Right renal cortex interstitium (tissue), 3 donors: ENCODE measurements at places on chromosomes 11 and 22.

DNA sequence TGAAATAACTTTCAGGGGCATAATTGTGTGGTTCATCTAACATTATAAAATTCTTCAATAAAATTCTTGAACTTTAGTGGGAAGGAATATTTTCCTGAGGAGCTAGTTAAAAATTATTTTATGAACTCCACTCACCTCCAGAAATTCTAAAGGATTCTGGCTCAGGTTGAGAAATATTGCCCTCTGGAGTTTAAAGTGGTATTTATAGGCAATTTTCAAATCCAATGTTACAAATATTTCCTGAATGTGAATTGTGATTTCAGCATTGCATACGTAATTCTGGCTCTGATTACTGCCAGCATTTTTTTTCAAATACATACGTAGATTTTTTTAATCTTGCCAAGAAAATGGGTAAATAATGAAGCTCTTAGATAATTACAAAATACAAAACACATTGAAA is 598.2 kb upstream of the ANO3 start:
- DNase-seq, result no peak

- DNase-seq, result no peak
Measured at GRCh38 chr11:122879785-122880184, 2.8 kb upstream of the JHY start.

DNA sequence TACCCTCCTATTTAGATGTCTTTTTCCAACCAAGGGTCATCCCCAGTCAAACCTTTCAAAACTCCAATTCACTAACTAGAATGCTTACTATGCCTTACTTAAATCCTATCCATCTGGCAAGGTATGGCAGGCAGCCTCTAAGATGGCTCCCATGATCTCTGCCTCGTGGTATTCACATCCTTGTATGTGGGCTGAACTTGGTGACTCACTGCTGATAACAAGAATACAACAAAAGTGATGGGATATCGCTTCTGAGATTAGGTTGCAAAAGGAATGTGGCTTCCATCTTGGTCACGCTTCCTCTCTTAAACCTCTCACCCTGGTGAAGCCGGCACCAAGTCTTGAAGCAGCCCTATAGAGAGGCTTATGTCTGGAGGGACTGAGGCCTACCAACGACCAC is 29.6 kb upstream of the UPB1 start:
- DNase-seq, result no peak

GRCh38 chr11:100805506-100806199 is 118.6 kb downstream of the ARHGAP42 start:
- DNase-seq, result no peak

- no peak for DNase-seq
Measured at GRCh38 chr22:35510951-35511350, 29.7 kb upstream of the RASD2 start.
